ENCODE measurements at places on chromosomes 6 and 20.
A peak's percentile ranks its signal among the peaks of the same experiment; 100 is the strongest.

DNA sequence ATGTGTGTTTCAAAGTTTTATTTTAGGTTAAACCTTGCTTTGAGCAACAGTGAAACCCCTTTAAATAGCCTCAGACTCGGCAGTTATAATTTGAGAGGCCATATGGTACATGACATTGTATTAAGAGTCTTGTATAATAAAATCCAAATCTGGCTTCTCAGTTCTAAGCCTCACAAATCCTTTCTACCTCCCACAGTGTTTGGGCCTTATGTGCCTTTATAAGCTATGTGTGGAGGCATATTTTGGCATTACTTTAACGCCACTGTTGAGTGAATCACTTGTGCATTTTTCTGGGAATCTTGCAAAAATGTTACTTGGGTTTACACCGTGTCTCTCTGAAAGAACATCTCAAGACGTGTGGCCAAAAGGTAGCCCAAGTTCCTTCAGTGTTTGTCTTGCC lies 152.4 kb downstream of the COL9A1 start:
- DNase-seq, result no peak

DNA sequence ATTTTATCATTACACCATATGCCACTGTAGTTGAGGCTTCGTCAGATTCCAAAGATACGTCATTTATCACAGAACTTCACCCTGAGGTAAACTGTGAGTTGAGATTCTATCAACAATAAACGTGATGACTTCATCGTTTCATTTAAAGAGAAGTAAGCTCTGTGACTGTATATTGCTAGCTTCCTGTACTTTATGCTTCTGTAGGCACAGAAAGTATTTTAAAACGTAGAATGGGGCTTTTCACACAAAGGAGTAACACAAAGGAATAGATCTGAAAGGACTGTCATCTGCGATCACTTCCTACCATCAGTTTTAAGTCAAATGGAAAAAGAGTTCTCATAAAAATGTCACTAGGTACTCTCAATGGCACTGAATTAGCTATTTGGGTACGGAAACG lies 234.4 kb upstream of the MCHR2 start:
- DNase-seq, result peak; percentile 25

DNA sequence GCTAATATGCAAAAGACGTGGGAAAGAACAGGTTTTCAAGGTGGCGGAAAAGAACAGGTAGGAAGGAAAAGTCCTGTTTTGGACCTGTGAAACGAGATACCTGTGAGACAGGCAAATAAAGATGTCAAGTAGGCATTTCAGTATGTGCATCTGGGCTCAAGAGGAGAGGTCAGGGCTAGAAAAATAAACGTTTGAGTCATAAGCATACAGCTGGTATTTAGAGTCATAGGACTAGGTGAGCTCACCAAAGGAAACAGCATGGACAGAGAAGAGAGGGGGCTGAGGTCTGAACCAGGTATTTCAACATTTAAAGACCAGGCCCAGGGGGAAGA lies 14.9 kb downstream of the MTFR2 start:
- peak; percentile 48 for DNase-seq

GRCh38 chr6:131250122-131250521 lies 114.9 kb downstream of the AKAP7 start:
- peak; percentile 46 for DNase-seq

DNA sequence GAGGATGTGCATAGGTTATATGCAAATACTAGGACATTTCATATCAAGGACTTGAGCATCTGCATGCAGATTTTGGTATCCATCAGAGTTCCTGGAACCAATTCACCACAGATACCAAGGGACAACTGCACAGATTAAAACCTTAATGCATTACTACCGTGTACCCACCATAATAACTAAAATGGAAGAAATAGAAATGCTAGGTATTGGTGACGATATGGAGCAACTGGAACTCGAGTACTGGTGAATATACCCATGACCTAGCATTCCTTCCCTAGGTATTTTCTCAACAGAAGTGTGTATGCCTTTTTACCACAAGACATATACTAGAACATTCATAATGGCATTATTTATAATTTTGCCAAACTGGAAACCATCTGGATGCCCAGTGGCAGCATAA lies 18.5 kb downstream of the KCNS1 start:
- no peak for DNase-seq

DNA sequence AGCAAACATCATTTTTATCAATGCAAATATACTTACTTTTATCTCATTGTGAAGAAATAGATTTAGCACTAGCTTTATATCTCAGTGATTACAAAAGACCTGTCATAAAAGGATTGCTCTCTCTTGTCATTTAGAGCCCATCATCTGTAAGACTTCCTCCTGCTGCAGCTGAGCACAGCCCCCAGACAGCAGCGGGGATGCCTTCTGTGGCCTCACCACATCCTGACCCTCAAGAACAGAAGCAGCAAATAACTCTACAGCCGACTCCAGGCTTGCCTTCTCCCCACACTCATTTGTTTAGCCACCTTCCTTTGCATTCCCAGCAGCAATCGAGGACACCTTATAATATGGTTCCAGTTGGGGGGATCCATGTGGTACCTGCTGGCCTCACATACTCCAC lies 127.0 kb upstream of the EDN1 start:
- DNase-seq, result no peak

DNA sequence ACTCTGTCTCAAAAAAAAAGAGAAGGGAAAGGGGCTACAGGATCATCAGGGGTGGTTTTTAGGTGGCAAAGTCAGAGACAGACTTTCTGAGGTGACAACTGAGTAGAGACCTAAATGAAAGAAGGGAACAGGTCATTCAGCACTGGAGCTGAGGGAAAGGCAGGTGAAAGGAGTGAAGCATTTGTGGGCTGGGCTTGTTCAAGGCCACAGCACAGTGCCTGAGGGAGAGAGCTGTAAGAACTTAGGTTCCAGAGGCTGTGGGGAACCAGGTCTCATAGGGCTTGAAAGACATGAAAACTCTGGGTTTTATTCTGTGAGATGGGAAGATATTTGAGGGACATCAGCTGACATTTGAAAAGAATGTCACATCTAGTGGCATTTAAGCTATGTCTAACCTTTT lies 20.8 kb downstream of the KATNA1 start:
- no peak for DNase-seq

DNA sequence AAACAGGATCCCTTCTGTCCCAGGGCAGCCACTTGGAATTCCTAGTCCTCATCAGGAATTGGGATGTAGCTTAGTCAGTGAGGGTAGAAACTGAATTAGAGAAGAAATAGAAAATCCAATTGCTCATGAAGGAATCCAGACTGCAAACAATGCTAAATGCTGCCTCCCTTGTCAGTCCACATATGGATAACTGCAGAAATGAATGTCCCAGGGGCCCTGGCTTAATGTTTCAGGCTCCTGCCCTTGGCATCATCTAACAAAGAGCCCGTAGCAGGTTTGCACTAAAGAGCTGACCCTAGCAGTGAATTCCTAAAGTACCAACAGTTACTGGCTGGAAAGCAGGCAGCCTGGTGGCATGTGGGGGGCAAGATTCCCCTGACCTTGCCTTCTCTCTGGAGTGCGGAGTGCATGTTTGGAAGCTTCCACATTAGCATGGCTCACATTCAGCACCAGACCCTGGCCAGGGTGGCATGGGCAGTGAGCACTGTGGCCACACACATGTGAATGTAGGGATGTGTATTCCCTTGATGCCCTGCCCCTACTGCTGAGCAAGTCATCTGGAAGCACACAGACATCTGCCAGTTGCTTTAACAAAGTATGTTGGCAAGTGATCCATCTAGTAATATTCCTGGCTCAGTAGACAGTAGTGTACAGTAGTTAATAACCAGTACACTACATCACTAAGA lies 394.5 kb downstream of the CDC5L start:
- DNase-seq, result no peak

All from mesenchymal stem cell (in vitro differentiated cells and primary cell).